A673 (cell line): ENCODE measurements at places on chromosomes 13 and 19. TPM values are rescaled to one million over a fixed set of nuclear protein-coding genes. Genes with fewer than 3 reads are reported as not detected.

GRCh38 chr13:67696775-67697174 is 466.6 kb upstream of the PCDH9 start:
- DNase-seq, result no peak
- H3K27me3 ChIP-seq, result no peaks in the 10 kb centered on the region

GRCh38 chr13:26325876-26326275 is 71.9 kb downstream of the CDK8 start:
- H3K27me3 ChIP-seq, result no peaks in the 10 kb centered on the region
- H3K4me1 ChIP-seq, result no peaks in the 10 kb centered on the region
- no peak overlapping the region for H3K4me3 ChIP-seq
- DNase-seq, result no peak
- H3K36me3 ChIP-seq, result no peaks in the 10 kb centered on the region

DNA sequence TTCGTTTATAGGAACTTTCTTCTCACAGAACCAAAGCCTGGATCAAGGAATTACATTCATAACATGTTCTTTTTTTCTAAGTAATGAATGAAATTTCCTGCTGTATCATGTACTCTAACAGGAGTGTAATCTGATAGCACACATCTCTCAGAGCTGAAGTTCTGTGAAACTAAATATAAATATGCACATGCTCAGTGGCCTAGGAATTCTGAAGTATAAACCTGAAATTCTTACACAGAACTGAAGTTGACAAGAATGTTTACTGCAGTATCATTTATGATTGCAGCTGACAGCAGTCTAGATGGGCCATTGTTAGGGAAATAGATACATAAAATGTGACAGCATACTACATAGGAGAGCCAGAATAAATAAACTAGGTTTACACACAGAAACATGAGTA is 54.5 kb downstream of the USP12 start:
- H3K27ac ChIP-seq, result no peak overlapping the region
- DNase-seq, result no peak
- H3K4me3 ChIP-seq, result no peak overlapping the region
- H3K27me3 ChIP-seq, result no peaks in the 10 kb centered on the region
- H3K4me1 ChIP-seq, result peaks cover 7% of the 10 kb centered on the region

DNA sequence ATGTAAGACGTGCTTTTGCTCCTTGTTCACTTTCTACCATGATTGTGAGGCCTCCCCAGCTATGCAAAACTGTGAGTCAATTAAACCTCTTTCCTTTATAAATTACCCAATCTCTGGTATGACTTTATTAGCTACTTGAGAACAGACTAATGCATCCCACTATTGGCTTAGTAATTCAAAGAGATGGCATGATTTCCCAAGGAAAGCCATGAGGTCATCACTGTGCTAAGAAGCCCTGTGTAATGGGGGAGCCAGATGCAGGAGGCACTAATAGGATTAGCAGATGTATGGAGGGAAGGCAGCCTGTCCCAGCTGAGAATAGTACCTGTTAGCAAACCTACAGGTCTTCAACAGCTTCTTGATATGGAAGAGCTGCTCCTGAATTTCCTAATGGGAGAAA is 38.1 kb downstream of the RUBCNL start:
- DNase-seq, result peak; percentile 65
- no peak overlapping the region for H3K4me3 ChIP-seq
- peaks cover 14% of the 10 kb centered on the region for H3K4me1 ChIP-seq
- no peaks in the 10 kb centered on the region for H3K27me3 ChIP-seq

Gene LRRC63
- 0.74 and 0.82 TPM in 2 replicates for total RNA-seq
